ENCODE measurements at places on chromosomes 6 and 20. TPM values are rescaled to one million over a fixed set of nuclear protein-coding genes. Genes with fewer than 3 reads are reported as not detected.

CCN2 gene
- 44.5 TPM for total RNA-seq

FAM135A gene
- total RNA-seq = 11.5 TPM

THEMIS gene
- not detected for total RNA-seq

CST9L gene
- not detected for total RNA-seq

DLL1 gene
- total RNA-seq = 0.07 TPM

FOXF2 gene
- total RNA-seq = 4.1 TPM

C6orf52 gene
- total RNA-seq = 0.44 TPM

SLC22A3 gene
- total RNA-seq = 0.94 TPM
